ENCODE measurements at places on chromosomes 2 and 18. TPM values are rescaled to one million over a fixed set of nuclear protein-coding genes. Genes with fewer than 3 reads are reported as not detected.
A peak's percentile ranks its signal among the peaks of the same experiment; 100 is the strongest.

DNA sequence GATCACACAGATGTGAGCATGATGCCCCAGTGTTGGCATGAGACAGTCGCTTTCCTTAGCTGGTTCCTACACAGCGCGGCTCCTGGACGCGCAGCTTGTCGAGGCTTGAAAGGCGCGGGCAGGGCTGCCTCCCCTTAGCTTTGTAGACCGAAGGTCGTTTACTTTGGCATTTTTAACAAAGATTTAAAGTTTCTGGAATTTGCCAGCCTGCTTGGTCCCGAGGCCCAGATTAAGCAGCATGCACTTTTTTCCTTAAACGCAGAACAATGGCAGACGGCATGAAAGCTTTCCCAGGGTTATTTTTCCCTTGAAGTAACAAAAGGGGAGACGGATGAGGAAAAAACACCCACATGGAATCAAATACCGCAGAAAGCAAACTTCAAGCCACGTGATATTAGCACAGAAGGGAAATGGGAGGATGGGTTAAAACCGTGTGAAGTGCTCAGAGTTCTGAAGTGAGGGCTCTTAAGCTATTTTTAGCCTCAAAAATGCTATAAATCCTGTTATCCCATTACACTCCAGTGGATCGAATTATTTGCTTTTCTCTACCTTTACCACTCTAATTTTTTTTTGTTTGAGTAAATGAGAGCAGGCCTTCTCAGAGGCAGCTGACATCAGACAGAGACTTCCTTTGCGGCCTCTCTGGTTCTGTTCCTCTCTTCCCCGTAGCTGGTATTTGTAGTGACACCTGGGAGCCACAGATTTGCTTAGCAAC is 55.7 kb downstream of the NPAS2 start:
- DNase-seq = no peak
- H3K27ac ChIP-seq = peak overlapping the region; percentile 51
- H3K4me1 ChIP-seq = peaks cover 46% of the 10 kb centered on the region
- no peaks in the 10 kb centered on the region for H3K36me3 ChIP-seq

DNA sequence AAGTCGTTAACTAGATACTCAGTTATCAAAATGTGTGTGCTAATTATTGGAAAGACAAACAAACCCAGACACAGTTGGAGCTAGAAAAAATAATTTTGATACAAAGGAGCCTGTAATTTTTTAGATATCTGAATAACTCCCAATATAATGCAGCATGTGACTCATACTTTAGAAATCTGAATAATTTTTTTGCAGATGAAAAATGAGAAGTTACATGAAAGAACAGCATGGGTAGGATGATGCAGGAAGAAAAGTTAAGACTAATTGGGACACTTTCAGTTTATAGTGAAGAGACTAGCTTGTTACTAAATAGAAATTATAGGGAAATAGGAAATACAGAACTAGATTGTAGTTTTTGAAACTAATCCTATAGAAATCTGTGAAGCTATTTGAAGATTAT is 945.8 kb downstream of the CBLN2 start:
- no peak overlapping the region for H3K4me3 ChIP-seq
- DNase-seq = no peak
- no peaks in the 10 kb centered on the region for H3K27me3 ChIP-seq
- no peaks in the 10 kb centered on the region for H3K4me1 ChIP-seq

- no peak overlapping the region for H3K4me3 ChIP-seq
- H3K4me1 ChIP-seq = no peaks in the 10 kb centered on the region
- peaks cover 5% of the 10 kb centered on the region for H3K27me3 ChIP-seq
- H3K36me3 ChIP-seq = no peaks in the 10 kb centered on the region
- no peak overlapping the region for H3K27ac ChIP-seq
These were observed 21.3 kb downstream of the SKA1 start for GRCh38 chr18:50396005-50396660.

GRCh38 chr2:172710584-172711047 is 25.0 kb upstream of the RAPGEF4 start:
- no peaks in the 10 kb centered on the region for H3K27me3 ChIP-seq
- H3K4me3 ChIP-seq = no peak overlapping the region
- DNase-seq = no peak
- H3K4me1 ChIP-seq = peaks cover 8% of the 10 kb centered on the region

DNA sequence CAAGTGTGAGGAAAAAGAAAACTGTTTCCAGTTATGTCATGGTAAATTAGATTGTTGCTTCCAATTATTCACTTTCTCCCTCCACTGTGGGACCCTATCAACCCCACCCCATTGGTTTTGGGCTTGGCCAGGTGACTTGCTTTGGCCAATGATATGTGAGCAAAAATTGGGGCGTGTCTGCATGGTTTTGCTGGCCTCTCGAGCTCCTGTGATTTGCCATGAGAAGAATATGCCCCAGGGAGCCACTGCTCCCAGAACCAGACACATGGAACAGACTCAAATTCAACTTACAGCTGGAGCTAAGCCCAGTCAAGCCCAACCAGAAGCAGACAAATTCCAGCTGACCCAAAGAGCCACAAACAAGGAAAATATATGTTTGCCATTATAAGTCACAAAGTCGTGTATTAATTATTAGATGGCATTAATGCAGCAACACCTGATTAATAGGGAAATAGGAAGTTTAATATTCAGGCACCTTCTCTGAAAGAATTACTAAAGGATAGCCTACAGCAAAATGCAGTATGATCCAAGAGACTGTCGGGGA is 248.9 kb downstream of the ANAPC1 start:
- no peak overlapping the region for H3K4me3 ChIP-seq
- H3K36me3 ChIP-seq = no peaks in the 10 kb centered on the region
- no peak for DNase-seq
- H3K27ac ChIP-seq = no peak overlapping the region
- H3K4me1 ChIP-seq = peaks cover 11% of the 10 kb centered on the region
- H3K27me3 ChIP-seq = no peaks in the 10 kb centered on the region

- no peak overlapping the region for H3K4me3 ChIP-seq
- no peaks in the 10 kb centered on the region for H3K36me3 ChIP-seq
- no peak for DNase-seq
- H3K27me3 ChIP-seq = no peaks in the 10 kb centered on the region
- H3K4me1 ChIP-seq = no peaks in the 10 kb centered on the region
These were observed 34.8 kb upstream of the SP5 start for GRCh38 chr2:170680172-170680941.

The RAPH1 gene
- total RNA-seq = 44.8 TPM
